SK-N-MC (cell line): ENCODE measurements at places on chromosomes 6 and 20.

- no peak for DNase-seq
Measured at GRCh38 chr20:60009826-60010616, 51.8 kb downstream of the CDH26 start.

DNA sequence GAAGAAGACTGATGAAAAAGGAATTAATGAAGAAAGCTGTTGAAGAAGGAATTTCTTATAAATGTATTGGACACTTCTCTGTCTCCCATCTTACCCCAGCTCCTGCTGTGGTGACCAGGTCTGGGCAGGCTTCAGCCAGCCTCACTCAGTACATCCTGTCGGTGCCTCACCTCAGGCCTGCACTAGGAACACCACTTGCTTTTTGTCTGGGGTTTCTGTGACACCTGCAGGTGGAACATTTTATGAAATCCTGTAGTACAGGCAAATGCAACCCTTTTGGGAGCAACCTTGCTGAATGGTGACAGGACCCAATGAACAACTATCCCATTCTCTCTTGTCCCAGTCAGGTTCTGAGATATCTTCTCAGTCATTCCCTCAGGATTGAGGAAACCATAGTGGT lies 129.7 kb downstream of the PRDM13 start:
- no peak for DNase-seq

GRCh38 chr6:24330137-24330732 lies 27.6 kb downstream of the DCDC2 start:
- no peak for DNase-seq

- DNase-seq: no peak
Measured at GRCh38 chr20:46731770-46732169, 22.3 kb downstream of the SLC2A10 start.
